Stimulated activated CD4-positive, alpha-beta T cell treated with anti-CD3 and anti-CD28 coated beads, TNF-alpha, amount 100 ng/mL, for 1 hour (primary cell): ENCODE measurements at places on chromosomes 5 and 9.

DNA sequence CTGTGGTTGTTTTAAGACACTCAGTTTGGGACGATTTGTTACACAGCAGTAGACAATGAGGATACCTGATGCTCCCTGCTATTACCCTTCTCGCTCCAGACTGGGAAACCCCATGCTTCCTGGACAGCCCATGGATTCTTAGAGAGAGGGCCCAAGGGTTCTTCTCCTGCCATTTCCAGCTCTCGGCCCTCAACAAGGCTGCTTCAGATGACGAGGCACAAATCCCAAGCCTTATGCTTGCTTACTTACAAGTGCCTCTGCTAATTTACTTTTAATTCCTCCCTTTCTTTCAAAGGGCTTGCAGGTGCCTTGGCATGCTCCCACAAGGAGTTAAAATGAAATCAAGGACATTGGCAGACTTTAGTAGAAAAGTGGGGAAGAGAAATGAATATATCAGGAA is 79.4 kb downstream of the GADD45G start:
- DNase-seq: no peak

DNA sequence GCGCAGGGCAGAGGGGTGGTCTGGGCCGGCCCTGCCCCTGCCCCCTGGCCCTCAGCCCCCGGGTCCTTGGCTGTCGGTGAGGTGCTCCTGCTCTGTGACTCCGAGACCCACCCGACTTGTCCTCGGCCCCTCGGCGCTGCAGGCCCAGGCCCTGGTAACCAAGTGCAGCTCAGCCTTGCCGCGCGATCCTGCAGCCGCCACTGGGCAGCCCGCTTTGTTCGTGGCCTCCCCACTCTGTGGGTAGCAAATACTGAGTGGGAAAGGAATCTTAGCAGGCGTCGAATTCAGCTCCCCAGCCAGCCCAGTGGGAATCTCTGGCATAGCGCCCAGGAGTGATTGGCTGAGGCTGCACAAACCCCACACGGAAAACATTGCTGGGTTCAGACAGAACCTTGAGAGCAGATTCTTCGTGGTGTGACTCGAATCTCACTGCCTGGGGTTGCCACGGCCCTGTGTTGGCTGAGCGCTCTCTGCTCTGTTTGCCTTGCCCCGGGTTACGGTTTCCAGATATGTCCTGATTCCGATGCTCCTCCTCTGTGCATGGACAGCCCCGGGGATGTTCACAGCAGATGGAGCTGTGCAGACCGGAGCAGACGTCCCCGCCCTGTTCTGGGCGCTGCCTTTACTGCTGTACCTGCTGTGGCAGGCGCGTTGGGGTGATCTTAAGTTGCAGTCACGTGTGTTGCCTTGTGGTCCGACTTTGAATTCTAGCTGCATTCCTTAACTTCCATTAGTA is 13.4 kb upstream of the EXOC3 start:
- DNase-seq: no peak

DNA sequence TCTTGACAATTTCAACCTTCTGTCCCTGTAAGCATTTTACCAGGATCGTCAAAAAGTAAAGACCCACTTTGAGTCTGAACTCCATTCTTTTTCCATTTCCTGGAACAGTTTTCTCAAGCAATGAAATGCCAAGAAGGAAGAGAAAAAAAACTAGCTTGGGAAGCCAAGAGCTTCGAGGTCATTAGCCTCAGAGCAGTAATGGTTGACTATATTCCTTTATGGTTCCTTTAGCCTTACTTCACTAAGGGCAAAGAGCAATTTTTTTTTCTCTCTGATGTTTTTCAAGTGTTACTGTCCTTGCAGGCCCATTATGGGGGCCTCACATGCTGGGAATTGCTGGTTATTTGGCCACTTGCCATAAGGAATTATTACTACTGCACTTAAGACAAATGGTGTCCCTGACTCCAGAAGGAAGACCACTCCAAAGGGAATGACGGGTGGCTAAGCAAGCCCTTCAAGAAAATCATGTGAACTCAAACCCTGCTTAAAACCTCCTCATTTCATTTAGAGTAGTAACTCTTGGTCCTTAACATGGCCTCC is 37.1 kb downstream of the BNC2 start:
- no peak for DNase-seq

- DNase-seq: no peak
These were observed 28.0 kb upstream of the NFIL3 start for GRCh38 chr9:91451431-91452270.

DNA sequence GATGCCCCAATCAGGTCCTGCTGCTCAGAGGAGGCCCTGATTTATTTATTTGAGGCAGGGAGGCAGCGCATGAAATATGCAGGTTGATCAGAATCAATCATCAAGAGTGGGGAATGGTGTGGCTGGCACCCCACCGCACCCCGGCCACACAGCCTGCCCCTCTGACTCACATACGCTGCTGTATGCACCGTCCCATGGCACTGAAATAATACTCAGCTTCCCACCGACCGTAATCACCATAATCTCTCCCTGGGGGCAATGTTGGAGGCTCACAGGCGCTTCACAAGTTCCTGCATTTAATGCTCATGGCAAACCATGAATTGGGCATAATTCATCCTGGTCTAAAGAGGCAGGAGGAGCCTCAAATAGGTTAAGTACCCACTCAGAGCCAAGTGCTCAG is 141.2 kb upstream of the TBC1D2 start:
- DNase-seq: no peak

- DNase-seq: no peak
These were observed 120.1 kb upstream of the TMEM161B start for GRCh38 chr5:88388476-88389337.

DNA sequence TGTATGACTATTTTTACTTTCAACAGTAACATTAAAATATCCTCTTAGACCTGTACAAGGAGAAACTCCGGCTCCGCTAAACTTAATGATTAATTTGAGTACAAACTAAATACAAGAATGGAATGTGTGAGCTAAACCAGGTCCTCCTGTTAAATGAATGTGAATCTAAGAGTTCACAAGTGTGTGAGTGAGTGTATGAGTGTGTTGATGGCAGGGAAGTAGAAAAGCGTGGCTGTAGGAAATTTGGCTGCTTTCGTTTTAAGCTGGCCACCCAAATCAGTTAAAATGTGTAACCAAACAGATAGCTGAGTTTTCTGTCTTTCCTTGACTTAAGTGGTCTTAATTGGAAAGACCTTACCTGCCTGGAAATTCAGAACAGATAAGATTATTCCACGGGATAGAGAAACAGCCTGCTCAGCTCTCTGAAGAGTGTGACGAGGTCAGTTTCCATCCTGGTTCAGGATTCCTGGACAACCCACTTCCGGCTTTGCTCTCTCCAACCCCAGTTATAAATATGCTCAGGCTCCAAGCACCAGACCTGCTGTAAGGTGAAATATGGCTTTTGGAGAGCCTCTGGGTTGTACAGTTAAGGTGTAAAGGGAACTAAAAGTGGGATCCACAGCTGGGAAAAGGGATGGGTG is 908.6 kb upstream of the EDIL3 start:
- no peak for DNase-seq

DNA sequence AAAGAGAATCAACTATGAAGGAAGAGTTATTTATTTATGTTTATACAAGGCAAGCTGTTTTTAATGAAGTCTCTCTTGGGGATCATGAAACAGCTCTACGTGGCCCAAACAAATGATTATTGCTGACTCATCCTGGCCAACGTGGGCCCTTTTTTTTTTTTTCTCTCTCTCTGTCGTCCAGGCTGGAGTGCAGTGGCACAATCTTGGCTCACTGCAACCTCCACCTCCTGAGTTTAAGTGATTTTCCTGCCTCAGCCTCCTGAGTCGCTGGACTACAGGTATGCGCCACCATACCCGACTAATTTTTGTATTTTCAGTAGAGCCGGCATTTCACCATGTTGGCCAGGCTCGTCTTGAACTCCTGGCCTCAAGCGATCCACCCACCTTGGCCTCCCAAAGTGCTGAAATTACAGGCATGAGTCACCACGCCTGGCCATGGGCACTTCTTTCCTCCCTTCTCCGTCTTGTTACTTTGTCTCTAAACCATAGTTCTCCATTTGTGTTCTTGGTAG is 98.3 kb downstream of the BASP1 start:
- no peak for DNase-seq

DNA sequence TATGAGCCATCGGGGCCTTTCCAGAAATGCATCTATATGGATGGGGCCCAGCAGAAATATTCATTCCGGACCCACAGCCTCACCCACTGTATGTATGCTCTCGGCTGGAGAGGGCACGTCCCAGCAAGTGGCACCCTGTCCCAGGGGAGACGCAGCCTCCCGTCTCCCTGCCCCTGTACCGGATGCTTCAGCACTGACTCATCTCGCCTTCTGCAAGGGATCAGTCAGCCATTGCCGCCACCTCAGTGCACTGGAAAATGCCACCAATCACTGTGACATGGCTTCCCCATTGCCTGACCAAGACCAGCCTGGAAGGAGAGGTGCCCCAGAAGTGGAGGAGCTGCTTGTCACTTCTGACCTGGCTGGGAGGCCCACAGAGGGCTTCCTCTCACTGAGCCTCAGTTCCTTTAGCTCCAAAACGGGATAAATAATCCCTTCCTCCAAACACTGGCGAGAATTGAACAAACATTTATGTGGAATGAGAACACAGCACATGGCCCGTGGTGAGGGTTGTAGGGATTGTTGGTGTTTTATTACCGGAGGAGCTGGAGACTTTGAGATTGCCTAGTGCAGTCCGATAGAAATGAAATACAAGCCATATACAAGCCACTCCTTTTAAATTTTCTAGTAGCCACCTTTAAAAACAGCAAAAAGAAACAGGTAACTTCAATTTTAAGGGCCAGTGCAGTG is 43.9 kb upstream of the ORM1 start:
- DNase-seq: no peak

DNA sequence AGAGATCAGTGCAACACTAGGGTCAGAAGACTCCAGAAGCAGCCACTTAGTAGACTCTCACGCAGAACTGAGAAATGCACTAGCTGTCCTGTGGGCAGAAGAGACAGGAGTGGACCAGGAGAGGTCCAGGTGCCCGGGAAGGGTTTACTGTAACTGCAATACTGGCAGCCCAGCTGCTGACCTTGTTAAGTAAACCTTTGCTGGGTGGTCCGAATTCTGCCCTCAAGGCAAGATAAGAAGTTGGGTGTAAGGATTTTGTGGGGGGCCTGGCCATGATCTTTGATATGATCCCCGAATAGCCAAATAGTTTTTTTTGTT is 91.3 kb downstream of the PDE6A start:
- no peak for DNase-seq

DNA sequence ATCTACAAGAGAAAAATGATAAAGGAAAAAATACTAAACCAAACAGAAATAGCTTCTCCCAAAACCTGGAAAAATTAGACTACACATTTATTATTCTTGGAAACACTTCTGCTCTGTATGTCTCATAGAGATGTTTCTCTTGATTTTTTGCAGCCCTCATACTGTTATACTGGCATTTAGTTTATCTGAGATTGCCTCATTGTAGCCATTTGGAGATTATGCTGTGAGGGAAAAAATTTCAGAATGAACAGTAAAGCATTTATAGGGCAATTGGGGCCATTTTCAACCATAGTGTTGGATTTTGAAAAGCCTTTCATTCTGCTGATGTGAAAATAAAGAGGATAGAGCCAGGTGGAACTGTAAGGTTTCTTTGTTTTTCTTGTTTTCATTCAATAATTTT is 441.8 kb upstream of the RIOK2 start:
- DNase-seq: no peak

- DNase-seq: no peak
These were observed 28.7 kb upstream of the MEGF9 start for GRCh38 chr9:120742951-120743416.

- no peak for DNase-seq
These were observed 240.9 kb downstream of the TLE4 start for GRCh38 chr9:79812507-79813257.

- no peak for DNase-seq
These were observed 747 bp upstream of the PROP1 start for GRCh38 chr5:177996660-177997318.

- no peak for DNase-seq
These were observed 409.4 kb upstream of the CD180 start for GRCh38 chr5:67605730-67606585.

DNA sequence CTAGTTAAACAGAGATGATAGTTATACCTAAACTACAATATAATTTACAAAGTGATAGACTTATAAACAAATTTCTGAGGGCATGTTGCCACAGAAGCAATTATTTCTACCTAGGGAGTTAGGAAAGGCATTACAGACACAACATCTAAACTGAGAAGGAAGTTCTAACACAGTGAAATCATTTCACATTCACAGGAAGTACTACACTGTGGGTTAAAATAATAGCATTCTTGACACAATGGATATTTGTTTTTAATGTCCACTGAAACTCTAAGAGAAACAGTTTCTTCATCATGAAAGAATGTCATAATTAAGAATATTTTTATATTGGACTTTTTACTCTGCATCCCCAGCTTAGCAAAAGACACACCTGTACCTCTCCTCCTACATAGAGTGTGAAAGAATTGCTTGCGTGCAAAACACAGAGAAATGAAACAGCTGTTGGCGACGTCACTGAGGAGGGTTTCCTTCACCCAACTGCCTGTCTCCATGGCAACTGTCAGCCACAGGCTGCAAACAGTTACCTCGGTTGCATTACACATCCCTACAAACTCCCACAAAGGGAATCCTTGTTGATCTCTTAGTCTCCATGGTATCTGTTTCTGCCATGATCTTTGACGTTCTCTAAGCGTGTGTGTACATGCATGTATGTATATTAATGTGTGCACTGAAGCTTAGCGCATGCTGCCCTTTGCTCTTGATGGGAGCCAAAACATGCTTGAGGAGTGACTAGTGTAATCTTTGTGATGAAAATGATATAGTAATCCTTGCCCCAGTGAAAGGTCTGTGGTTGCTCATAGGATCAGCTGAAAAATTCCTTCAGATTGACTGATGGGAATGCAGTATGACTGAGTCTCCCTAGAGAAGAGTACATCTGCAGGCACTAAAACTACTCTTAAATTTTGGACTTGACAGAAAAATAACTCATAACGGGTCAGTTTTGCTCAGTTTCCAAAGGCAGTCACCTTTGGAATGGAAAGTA is 168.5 kb downstream of the ACTL7B start:
- no peak for DNase-seq

- DNase-seq: no peak
These were observed 35.5 kb downstream of the ARHGEF37 start for GRCh38 chr5:149616727-149617285.

DNA sequence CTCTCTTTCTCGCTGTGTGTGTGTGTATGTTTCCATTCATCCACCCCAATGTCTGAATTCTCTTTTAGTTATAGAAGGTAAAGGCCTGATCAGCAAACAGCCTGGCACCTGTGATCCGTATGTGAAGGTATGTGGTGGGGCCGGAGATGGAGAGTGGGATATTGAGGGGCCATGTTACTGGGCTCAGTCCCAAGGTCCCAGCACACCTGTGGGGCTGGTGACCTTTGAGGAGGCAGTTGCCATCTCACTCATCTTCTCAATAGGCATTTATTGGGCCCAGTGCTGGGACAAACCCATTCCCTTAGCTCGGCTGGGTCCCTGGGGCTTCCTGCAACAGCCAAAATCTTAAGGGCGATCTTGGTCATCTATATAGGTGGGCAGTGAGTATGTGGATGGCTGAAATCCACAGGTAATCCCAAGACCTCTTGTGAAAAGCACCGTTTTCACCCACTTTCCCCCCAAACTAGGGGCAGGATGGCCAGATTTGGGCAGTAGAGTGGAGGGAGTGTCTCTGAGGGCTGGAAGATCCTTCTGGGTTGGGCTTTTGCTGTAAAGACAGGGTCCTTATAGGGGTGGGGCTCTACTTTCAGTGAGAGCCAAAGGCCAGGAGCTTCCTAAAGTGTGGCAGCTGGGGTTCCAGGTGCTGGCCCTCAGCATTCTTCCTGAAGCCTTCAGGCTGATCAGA is 19.6 kb downstream of the RGS3 start:
- no peak for DNase-seq

GRCh38 chr5:172141949-172142319 is 46.1 kb downstream of the STK10 start:
- no peak for DNase-seq
